ENCODE measurements at places on chromosomes 12 and 14.

GRCh38 chr14:95059126-95059525, 98.2 kb downstream of the DICER1 start:
- no peak for DNase-seq

DNA sequence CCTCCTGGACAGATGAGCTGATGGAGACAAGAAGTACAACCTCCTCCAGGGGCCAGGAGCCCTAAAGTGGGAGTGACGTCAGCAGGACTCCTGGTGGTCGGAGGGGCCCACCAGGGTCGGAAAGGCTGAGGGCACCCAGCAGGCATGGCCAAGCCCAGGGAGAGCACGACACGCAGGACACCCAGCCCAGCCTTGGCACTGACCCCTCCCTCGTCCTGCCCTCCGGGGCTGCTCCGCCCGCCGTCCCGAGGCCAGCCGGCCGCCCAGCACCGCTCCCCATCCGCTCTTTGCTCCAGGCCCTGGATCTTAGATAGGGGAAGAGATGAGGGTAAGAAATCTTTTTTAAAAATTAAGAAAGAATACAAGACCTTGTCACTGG, 14.4 kb upstream of the RPLP0 start:
- DNase-seq, result no peak

DNA sequence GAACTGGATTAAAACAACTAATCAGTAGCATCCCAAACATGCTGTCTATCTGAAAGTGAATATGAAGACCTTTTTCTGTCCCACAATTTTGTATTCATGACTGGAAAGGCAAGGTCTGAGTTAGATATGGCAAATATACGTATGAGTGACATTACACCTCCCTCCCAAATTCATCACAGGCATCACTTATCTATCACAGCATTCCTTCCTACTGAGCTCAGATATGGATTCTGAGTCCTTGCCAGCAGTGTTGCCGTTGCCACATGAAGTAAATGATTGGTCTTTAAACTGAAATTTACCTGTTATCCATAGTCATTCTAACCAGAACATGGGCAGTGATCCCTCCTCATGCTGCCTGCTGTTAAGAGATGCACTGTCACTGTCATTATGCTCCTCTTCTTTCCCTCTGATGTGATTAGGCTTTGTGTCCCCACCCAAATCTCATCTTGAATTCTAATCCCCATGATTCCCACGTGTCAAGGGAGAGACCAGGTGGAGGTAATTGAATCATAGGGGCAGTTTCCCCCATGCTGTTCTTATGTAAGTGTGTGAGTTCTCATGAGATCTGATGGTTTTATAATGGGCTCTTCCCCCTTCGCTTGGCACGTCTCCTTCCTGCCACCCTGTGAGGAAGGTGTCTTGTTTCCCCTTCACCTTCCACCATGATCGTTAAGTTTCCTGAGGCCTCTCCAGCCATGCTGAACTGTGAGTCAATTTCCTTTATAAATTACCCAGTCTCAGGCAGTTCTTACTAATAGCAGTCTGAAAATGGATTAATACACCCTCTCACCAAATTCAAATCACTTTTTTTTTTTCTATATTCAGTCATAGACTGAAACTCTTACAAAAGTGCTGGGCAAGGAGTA, 288.4 kb downstream of the NUAK1 start:
- DNase-seq, result no peak

GRCh38 chr14:60771117-60771516, 36.6 kb downstream of the MNAT1 start:
- no peak for DNase-seq

- DNase-seq, result no peak
These were observed 248.6 kb upstream of the SOX5 start for GRCh38 chr12:24198070-24198469.

- DNase-seq, result no peak
These were observed 165.3 kb upstream of the RASSF8 start for GRCh38 chr12:25793196-25793595.

DNA sequence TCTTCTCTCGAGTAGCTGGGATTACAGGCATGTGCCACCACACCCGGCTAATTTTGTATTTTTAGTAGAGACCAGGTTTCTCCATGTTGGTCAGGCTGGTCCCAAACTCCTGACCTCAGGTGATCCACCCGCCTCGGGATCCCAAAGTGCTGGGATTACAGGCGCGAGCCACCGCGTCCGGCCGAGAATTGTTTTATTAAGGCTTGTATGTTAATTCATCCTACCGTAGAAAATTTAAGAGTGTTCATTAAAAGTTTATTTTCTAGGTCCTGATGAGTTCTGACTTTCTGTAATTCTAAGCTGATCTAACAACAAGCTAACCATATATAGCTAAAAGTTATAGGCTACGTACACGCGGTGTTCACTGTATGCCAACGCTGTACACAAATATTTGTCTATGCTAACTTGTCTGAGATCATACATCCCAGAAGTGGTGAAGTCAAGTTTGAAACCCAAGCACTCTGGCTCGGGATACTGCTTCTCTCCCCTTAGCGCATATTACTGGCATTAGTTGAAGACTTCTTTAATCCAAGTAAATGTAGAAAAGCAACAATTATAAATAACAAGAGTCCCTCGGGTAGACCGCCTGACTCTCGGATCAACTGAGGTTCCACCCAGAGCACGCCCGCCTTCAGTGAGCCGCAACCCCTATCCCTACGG, 570 bp upstream of the MRPS35 start:
- DNase-seq, result peak; percentile 26

DNA sequence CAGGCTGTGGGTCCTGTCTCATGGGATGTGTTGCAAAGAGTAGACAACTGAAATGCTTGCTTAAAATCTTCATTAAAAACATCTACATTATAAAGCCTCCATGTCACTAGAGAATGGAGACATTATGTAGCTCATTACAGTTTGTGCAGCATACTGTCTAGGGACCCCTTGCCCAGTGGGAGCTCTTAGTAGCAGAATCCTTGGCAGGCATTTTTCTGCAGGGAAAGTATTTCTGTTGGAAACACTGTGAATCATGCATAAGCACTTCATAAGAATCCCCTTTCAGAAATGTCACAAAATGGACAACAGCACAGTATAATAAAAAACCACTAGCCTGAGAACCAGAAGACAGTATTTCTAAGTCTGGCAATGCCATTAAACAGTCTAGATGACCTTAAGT, 174.3 kb downstream of the MGAT4C start:
- no peak for DNase-seq

GRCh38 chr14:41950428-41951151, 343.9 kb downstream of the LRFN5 start:
- no peak for DNase-seq

DNA sequence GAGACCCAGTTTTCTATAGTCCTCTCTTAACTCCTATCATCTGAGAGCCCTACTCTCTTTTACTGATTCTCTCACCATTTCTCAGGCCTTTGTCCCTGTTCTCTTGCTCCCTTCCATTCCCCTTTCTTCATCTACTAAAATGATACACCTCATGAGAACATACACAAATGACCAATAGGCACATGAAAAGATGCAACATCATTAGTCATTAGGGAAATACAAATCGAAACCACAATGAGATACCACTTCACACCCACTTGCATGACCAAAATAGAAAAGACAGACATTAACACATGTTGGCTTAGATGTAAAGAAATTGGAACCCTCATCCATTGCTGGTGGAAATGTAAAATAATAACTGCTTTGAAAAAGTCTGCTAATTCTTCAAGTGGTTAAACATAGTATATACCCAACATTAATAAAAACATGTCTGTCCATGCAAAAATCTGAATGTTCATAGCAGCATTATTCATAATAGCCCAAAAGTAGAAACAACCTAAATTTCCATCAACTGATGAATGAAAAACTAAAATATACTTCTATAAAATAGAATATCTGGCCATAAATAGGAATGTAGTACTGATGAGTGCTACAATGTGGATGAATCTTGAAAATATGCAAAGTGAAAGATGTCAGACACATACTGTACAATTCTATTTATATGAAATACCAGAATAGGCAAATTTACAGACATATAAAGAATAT, 66.0 kb downstream of the DENND5B start:
- DNase-seq, result no peak

DNA sequence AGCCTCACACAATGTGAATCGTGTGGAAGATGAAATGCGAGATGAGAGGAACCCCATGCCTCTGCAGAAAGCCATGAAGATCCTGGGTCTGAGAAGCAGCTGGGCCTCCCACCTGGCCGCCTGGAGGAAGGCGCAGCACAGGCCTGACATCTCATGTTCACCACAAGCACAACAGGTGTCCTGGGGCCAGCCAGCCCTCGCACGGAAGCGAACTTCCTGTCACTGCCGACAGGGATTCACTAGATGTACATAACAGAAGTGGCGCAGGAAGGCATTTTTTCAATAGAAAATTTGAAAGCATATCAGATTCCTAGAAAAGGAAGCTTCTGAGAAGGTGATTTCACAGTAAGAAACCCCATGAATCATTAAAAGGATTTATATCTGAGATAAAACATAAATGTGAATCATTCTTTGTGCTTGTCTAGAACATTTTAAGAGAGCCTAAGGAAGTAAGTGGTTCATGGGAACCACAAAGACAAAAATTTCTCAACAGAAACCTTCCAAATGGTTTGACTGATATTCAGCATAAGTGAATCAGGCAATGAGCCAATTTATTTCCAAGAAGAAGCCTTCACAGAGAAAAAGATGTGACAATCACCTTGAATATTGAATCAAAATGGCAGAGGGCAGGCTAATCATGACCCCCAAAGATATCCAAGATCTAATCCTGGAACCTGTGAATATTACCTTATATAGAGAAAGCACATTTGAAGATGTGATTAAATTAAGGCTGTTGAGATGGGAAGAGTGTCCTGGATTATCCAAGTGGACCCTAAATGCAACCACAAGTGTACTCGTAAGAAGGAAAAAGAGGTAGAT, 311.9 kb downstream of the DUSP6 start:
- no peak for DNase-seq

GRCh38 chr12:82359115-82359478, 768 bp downstream of the METTL25 start:
- DNase-seq, result no peak

- DNase-seq, result no peak
These were observed 1918.0 kb upstream of the FLRT2 start for GRCh38 chr14:83611906-83612390.

GRCh38 chr14:94009767-94010166, 12.7 kb downstream of the CCDC197 start:
- DNase-seq, result peak; percentile 29

GRCh38 chr14:51206462-51206861, 33.6 kb upstream of the TMX1 start:
- DNase-seq, result no peak

DNA sequence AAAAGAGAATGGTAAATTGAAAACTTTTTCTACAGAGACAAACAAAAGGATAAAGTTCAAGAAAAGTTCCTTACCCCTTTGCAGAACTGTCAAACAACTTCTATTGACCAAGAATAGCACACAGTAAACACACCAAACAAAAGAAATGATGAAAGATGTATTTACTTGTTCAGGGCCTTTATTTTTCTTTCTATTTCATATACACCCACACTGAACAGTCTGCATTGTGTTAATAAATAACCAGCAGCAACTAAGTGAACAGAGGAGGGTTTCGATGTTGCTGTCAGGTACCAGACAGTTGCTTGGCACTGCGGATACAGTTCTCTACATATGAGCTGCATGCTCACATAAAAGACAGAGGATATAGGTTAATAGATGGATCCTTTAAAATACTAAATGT, 122.1 kb downstream of the SOX5 start:
- DNase-seq, result no peak

DNA sequence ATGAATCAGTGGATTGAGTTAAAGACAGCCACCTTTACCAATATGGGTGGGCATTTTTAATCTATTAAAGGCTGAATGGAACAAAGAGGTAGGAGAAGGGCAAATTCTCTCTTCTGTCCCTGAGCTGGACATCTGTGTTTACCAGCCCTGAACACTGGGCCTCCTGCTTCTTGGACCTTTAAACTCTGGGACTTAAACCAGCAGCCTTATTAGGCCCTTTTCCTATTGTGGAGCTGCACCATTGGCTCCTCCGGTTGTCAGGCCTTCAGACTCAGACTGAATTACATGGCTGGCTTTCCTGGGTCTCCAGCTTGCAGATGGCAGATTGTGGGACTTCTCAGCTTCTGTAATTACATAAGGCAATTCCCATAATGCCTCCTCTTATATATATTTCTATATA, 6.4 kb downstream of the SERPINA6 start:
- no peak for DNase-seq

GRCh38 chr14:95097385-95097784, 59.9 kb downstream of the DICER1 start:
- peak; percentile 10 for DNase-seq

DNA sequence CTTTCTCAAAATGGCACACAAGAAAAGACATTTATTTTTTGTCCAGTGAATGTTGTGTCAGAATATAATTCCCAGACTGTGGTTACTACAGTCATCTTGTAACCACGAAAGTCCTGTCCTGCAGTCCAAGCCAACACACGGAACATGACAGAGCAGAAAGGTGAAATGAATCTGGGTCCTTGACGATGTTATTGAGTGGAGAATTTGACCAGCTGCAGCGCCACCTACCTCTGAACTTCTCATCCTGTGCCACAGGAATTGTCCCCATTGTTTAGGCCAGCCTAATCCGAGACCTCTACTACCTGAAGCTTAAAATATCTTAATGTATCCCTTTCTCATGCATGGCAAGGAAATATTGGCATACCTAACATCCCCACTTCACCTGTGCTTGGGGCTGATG, 64.1 kb upstream of the OTX2 start:
- DNase-seq, result no peak

DNA sequence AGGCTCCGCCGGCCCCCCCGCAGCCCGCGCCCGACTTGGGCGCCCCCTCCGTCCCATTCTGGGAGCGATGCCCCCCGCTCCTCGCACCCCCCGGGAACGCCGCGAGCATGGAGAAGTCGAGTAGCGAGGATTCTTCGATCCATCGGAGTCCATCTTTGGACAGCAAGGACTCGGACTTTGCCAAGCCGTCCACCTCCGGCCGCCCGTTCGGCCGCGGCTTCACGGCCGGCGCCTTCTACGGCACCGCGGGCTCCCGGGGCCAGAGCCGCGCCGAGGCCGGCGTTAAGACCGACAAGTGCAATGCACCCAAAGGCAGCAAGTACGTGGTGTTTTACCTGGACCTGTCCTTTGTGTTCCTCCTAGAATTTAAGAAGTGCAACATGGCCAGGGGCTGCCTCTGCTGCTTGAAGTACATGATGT, 123.6 kb downstream of the TSPAN9 start:
- peak; percentile 18 for DNase-seq

GRCh38 chr12:78886719-78887407, 22.3 kb downstream of the SYT1 start:
- DNase-seq, result peak; percentile 3

- peak; percentile 82 for DNase-seq
These were observed 94.9 kb downstream of the NAV3 start for GRCh38 chr12:77925536-77926108.

- DNase-seq, result no peak
These were observed 67.0 kb upstream of the CCDC198 start for GRCh38 chr14:57560681-57561080.

DNA sequence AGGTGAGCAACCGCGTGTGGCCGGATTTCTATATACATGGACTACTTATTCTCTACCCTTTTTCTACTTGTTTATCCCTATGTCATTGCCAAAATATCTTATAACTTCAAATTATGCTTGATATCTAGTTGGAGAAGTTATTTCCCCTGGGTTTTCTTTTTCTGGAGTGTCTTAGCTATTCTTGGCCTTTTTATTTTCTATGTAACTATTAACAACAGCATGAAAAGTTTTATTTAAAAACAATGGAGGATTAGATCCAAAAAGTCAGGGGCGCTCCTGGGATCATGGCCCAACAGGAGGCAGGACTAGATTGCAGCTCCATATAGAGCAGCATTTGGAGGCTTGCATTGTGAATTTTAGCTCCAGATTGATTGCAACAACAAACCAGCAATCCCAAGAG, 8.6 kb upstream of the STRAP start:
- no peak for DNase-seq

- no peak for DNase-seq
These were observed 297.6 kb downstream of the EGLN3 start for GRCh38 chr14:33653308-33653695.

Measured in AG08395 (cell line).